ENCODE measurements at places on chromosomes 7 and 10. TPM values are rescaled to one million over a fixed set of nuclear protein-coding genes. Genes with fewer than 3 reads are reported as not detected.

- peaks cover 23% of the 10 kb centered on the region for H3K27me3 ChIP-seq
- no peak for DNase-seq
Measured at GRCh38 chr7:40645197-40645596, 510.4 kb downstream of the SUGCT start.

- H3K27me3 ChIP-seq, result no peaks in the 10 kb centered on the region
- no peaks in the 10 kb centered on the region for H3K4me1 ChIP-seq
- no peak for DNase-seq
- no peak overlapping the region for H3K27ac ChIP-seq
- no peaks in the 10 kb centered on the region for H3K36me3 ChIP-seq
- H3K4me3 ChIP-seq, result no peak overlapping the region
Measured at GRCh38 chr7:72057796-72058195, 354.3 kb downstream of the CALN1 start.

GRCh38 chr7:95026421-95027072 lies 119.2 kb downstream of the PPP1R9A start:
- no peak for DNase-seq
- H3K27me3 ChIP-seq, result no peaks in the 10 kb centered on the region
- H3K4me3 ChIP-seq, result no peak overlapping the region
- no peaks in the 10 kb centered on the region for H3K36me3 ChIP-seq

GRCh38 chr10:13890233-13891127 lies 303.7 kb downstream of the PRPF18 start:
- H3K27ac ChIP-seq, result no peak overlapping the region
- no peak for DNase-seq
- H3K27me3 ChIP-seq, result peaks cover 38% of the 10 kb centered on the region
- no peaks in the 10 kb centered on the region for H3K36me3 ChIP-seq
- H3K4me3 ChIP-seq, result no peak overlapping the region
- no peaks in the 10 kb centered on the region for H3K4me1 ChIP-seq

- no peak overlapping the region for H3K27ac ChIP-seq
- no peaks in the 10 kb centered on the region for H3K4me1 ChIP-seq
- H3K27me3 ChIP-seq, result no peaks in the 10 kb centered on the region
- H3K36me3 ChIP-seq, result no peaks in the 10 kb centered on the region
Measured at GRCh38 chr7:91089382-91089963, 174.8 kb upstream of the FZD1 start.

DNA sequence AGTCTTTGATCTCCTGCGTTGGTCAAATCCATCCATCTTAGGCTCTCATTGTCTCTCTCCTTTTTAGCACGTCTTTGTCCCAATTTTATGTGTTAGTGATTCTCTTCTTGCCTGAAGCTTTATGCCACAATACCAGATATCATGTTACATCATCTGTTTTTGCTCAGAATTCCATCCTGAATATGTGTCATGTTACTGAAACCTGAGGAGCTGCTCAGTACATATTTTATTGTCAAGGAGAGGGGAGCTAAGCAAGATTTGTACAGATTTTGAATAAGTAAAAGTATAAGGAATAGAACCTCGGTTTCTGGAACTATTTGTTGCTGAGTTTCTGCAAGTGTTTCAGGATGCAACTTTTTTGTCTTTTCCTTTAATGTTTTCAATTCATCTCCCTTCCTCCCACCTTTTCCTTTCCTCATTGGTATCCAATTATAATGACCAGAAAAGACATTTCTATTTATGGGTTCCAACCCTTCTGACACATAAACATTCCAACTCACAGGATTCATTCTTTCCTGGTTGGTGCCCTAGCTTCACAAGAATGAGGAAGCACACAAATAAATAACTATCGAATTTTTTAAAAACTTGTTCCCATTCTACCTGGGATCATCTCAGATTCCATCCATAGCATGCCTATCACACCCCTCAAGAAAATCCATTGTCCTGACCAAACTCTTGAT lies 291.8 kb downstream of the CRPPA start:
- DNase-seq, result peak; percentile 34
- H3K27me3 ChIP-seq, result no peaks in the 10 kb centered on the region
- H3K4me3 ChIP-seq, result no peak overlapping the region
- peak overlapping the region; percentile 41 for H3K27ac ChIP-seq
- H3K36me3 ChIP-seq, result no peaks in the 10 kb centered on the region
- H3K4me1 ChIP-seq, result peaks cover 22% of the 10 kb centered on the region

- no peaks in the 10 kb centered on the region for H3K4me1 ChIP-seq
- H3K4me3 ChIP-seq, result no peak overlapping the region
- DNase-seq, result no peak
Measured at GRCh38 chr10:1957057-1957456, 219.7 kb upstream of the ADARB2 start.

The UCN3 gene
- total RNA-seq, result not detected

DNA sequence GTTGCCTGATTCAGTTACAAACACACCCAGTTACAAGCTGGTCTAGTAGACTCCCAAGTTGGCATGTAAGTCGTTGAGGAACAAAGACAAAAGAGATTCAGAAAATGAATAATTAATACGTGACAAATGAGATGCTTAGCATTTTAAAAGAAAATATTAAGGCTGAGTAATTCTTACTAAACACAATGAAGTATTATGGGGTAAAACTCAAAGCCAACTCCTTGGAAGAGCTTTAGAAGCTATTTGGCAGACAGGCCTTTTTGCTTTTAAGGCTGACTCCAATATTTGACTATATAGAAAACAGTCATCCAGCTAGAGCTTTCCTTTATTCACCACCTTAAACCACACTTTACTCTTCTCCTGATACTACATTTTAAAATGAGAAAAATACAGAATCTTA lies 5.4 kb downstream of the TRDMT1 start:
- no peak overlapping the region for H3K27ac ChIP-seq
- DNase-seq, result no peak
- no peaks in the 10 kb centered on the region for H3K27me3 ChIP-seq
- no peaks in the 10 kb centered on the region for H3K36me3 ChIP-seq

The IPMK gene
- total RNA-seq, result 5.5 TPM

The MACROH2A2 gene
- total RNA-seq, result 41.4 TPM

GRCh38 chr10:21681156-21681555 lies 147.1 kb downstream of the MLLT10 start:
- H3K27ac ChIP-seq, result no peak overlapping the region
- H3K36me3 ChIP-seq, result no peaks in the 10 kb centered on the region
- DNase-seq, result no peak
- H3K27me3 ChIP-seq, result no peaks in the 10 kb centered on the region

GRCh38 chr10:44376472-44377099 lies 8.3 kb downstream of the CXCL12 start:
- no peak overlapping the region for H3K4me3 ChIP-seq
- H3K36me3 ChIP-seq, result no peaks in the 10 kb centered on the region
- peaks cover 3% of the 10 kb centered on the region for H3K27me3 ChIP-seq
- no peaks in the 10 kb centered on the region for H3K4me1 ChIP-seq

DNA sequence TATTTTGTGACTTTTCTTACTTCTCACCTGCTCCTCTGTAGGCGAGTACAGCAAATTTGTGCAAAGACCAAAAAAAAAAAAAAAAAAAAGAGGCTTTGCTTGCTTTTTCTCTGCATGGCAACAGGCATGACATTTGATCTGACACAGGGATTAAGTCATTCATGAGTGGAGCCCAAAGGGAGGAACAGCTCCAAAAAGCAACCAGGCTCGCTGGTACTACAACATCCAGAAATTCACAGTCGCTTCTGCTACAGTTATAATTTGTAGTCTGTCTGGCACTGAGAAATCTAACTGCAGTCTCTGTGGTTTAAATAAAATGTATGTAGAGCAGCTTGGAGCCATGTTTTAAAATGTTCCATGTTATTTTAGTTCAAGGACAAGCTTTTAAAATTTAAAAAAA lies 31.7 kb downstream of the MKX start:
- H3K36me3 ChIP-seq, result no peaks in the 10 kb centered on the region
- no peaks in the 10 kb centered on the region for H3K4me1 ChIP-seq
- no peak overlapping the region for H3K4me3 ChIP-seq
- H3K27ac ChIP-seq, result no peak overlapping the region

- no peak for DNase-seq
- H3K27ac ChIP-seq, result no peak overlapping the region
- H3K4me1 ChIP-seq, result peaks cover 9% of the 10 kb centered on the region
Measured at GRCh38 chr10:103168438-103168837, 24.6 kb downstream of the NT5C2 start.

DNA sequence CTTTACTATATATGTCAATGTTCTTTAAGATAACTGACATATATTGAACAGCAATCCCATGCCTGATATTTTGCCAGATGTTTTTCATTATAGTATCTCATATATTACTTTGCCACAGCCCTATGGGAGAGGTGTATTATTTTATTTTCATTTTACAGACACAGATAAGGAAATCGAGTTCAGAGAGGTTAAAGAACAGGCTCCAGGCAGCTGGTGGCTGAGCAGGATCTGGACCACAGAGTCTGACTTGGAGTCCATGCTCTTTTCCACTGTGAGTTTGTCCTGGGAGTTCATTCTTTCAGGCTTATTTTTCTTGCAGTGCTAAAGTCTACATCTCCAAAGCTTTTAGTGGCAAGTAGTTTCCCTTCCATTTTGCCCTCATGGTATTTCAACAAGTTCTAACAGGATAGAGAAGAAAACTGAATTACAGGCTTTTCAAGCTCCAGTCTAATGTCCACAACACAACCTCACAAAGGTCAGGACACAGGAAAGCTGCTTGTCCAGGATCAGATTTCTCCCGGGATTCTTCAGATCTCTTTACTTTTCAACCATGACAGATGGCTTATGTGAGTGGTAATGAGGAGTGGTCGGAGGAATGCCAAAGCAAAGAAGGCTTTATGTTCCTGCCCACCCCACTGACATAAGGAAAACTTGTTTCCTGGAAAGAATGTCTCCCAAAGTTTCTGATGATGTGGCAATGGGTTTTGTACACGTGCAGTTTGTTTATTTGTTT lies 13.1 kb upstream of the SLC35B4 start:
- DNase-seq, result no peak
- no peak overlapping the region for H3K27ac ChIP-seq
- no peaks in the 10 kb centered on the region for H3K4me1 ChIP-seq
- H3K36me3 ChIP-seq, result no peaks in the 10 kb centered on the region
- H3K27me3 ChIP-seq, result no peaks in the 10 kb centered on the region

- no peak overlapping the region for H3K27ac ChIP-seq
- H3K27me3 ChIP-seq, result no peaks in the 10 kb centered on the region
- no peak for DNase-seq
- H3K4me1 ChIP-seq, result no peaks in the 10 kb centered on the region
- no peaks in the 10 kb centered on the region for H3K36me3 ChIP-seq
Measured at GRCh38 chr10:89163265-89163995, 43.7 kb downstream of the CH25H start.

DNA sequence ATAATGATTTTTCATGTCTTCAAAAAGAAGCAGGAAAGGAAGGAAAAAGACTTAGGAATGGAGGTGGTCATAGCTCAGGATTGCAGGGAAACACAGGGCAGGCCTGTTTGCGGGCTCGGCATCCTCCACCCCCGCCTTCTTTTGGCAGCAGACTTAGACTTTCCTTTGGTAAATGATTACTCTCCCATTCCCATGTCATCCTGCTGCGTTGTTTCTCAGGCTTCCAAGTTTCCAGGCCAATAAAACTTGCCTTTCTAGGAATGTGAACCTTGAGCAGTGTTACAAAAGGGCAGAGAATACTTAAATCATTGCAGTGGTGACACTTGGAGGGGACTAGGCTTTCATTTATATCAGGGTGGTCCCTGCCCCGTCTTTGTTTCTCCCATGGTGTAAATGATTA lies 34.0 kb upstream of the DGKB start:
- no peak overlapping the region for H3K27ac ChIP-seq
- no peaks in the 10 kb centered on the region for H3K36me3 ChIP-seq
- no peak for DNase-seq
- no peaks in the 10 kb centered on the region for H3K27me3 ChIP-seq

- DNase-seq, result no peak
- no peak overlapping the region for H3K27ac ChIP-seq
- no peaks in the 10 kb centered on the region for H3K4me1 ChIP-seq
- H3K27me3 ChIP-seq, result no peaks in the 10 kb centered on the region
Measured at GRCh38 chr7:144728551-144728950, 107.3 kb downstream of the TPK1 start.

DNA sequence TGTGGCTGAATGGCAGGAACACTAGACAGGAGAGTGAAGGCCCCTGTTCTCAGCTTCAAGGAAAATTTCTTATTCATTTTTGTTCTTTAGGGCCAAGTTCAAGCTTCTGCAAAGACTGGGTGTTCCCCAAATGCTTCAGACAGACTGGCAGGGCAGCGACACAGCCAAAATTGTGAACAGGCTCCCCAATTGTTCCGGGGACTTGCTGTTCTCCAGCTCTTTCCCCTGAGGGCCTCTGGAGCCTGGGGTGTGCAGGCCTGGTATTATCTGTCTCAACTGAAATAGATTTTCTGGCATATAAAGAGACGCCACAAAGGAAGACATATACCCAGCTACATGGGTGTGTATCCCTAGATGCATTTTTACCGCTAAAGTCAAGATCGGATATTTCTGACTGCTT lies 30.3 kb upstream of the PLCE1 start:
- no peaks in the 10 kb centered on the region for H3K27me3 ChIP-seq
- no peaks in the 10 kb centered on the region for H3K36me3 ChIP-seq
- no peak for DNase-seq
- no peaks in the 10 kb centered on the region for H3K4me1 ChIP-seq
- no peak overlapping the region for H3K27ac ChIP-seq
- no peak overlapping the region for H3K4me3 ChIP-seq

GRCh38 chr10:72297281-72297804 lies 23.6 kb downstream of the DDIT4 start:
- H3K36me3 ChIP-seq, result no peaks in the 10 kb centered on the region
- no peak for DNase-seq
- H3K4me1 ChIP-seq, result peaks cover 32% of the 10 kb centered on the region
- H3K4me3 ChIP-seq, result peak overlapping the region; percentile 58
- no peaks in the 10 kb centered on the region for H3K27me3 ChIP-seq
- H3K27ac ChIP-seq, result peak overlapping the region; percentile 98

GRCh38 chr7:72317341-72317740 lies 94.8 kb downstream of the CALN1 start:
- H3K27me3 ChIP-seq, result peaks cover 17% of the 10 kb centered on the region
- H3K36me3 ChIP-seq, result no peaks in the 10 kb centered on the region
- no peak overlapping the region for H3K27ac ChIP-seq
- H3K4me3 ChIP-seq, result no peak overlapping the region

DNA sequence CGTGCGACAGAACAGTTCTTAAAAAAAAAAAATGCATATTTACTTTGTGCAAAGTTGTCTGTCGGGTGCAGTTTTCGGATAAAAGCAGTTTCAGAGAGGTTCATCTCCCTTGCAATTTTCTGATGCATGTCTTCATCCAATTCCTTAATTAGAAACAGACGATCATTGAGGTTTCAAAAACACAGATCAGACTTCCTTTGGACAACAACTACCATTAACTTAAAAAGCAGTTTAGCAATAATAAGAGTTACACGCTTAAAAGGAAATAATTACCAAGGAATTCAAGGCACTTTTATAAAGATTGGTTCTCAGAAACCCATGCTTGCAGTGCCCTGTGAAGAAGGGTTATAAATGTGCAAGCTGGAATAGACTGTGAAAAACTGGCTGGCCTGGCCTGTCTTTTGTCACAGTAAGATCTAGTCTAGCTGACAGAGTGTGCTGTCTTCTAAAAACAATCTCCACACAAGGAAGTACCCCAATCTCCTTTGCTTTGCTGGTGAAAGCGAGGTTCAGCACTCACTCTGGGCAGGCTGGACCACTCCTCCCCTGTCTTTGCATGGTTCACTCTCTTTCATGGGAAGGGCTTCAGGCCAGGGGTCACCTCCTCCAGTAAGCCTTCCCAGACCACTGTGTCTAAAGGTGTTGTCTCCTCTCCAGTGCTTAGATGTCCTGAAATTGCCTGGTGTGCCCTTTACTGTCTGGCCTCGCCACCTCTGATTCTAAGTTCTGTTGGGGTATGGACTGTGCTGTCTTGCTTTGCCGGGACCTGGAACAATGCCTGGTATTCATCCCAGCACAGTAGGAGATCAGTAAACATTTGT lies 34.8 kb upstream of the HNRNPH3 start:
- H3K27me3 ChIP-seq, result no peaks in the 10 kb centered on the region
- no peak for DNase-seq
- H3K36me3 ChIP-seq, result no peaks in the 10 kb centered on the region
- H3K4me3 ChIP-seq, result no peak overlapping the region
- no peak overlapping the region for H3K27ac ChIP-seq

The RAB19 gene
- 2.6 TPM for total RNA-seq

Measured in HCT116 (cell line).